ENCODE measurements at places on chromosomes 2 and 18. TPM values are rescaled to one million over a fixed set of nuclear protein-coding genes. Genes with fewer than 3 reads are reported as not detected.

DNA sequence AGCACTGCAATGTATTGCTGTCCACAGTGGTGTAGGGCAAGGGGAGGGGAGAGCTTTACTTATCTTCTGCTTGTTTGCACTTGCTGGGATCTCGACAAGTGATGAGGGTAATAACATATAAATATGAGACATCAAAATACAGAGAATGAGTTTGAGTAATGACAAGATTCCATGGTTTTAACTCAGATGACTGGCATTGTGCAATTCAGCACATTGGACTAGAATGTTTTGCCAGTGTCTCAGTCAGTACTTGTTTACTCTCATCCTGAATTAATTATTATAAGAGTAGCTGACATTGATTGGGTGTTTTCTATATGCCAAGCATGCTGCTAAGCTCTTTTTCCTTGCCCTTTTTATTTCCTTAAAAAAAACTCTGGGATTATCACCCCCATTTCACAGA, 306.7 kb upstream of the MMADHC start:
- no peak for DNase-seq
- H3K27me3 ChIP-seq: no peaks in the 10 kb centered on the region
- H3K4me1 ChIP-seq: no peaks in the 10 kb centered on the region

- H3K36me3 ChIP-seq: peaks cover 2% of the 10 kb centered on the region
- no peak for DNase-seq
- no peak overlapping the region for H3K27ac ChIP-seq
- peaks cover 2% of the 10 kb centered on the region for H3K4me1 ChIP-seq
Observed at GRCh38 chr2:70687461-70687795, 80.6 kb downstream of the ADD2 start.

GRCh38 chr18:10249270-10249669, 205.2 kb upstream of the APCDD1 start:
- H3K4me1 ChIP-seq: no peaks in the 10 kb centered on the region
- H3K4me3 ChIP-seq: no peak overlapping the region

DNA sequence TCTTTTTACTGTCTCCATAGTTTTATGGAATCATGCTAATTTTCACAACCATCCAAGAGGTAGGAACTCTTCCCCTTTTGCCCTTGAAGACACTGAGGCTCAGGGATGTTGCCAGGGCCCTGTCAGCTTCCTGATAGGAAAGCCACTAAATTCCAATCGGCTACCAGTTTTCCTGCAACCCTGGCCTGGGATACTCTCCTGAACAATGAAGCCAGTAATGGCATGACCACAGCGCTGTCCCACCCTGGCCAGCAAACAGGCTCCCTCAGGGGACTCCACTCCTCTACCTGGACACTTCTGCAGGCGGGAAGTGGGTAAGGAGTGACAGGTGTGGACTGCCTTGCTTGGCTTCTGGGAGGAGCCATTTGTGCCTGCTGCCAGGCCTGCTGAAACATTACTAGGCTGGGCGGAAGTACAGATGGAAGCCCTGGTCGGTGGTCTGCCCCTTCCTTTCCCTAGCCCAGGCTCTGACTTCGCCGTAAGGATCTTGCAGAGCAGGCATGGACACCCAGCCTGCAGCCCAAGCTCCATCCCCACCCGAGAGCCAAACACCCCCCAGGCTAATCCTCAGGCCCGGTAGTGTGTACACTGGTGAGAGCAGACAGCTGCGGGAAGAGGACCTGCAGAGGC, 78.8 kb upstream of the SMAD2 start:
- no peaks in the 10 kb centered on the region for H3K36me3 ChIP-seq
- H3K4me1 ChIP-seq: peaks cover 3% of the 10 kb centered on the region
- peaks cover 37% of the 10 kb centered on the region for H3K27me3 ChIP-seq
- DNase-seq: no peak

DNA sequence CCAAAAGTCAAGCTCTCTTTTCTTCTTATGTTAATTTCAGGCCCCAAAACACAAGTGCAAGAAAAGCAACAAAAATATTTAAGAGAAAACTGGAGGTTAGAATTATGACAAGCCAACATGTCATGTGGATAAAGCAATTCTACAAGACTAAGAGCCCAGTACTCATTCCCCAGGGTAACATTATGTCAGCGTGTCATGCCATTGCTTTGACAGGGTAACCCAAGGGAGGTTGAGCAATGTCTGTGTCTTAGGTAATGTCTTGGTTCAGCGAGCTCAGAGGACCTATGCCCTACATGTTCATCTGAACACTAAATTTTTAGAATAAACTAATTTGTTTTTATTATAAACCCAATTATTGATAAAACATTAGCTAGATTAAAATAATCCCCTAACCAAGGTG, 173.2 kb upstream of the ZNF804A start:
- H3K4me3 ChIP-seq: no peak overlapping the region
- no peak for DNase-seq
- no peaks in the 10 kb centered on the region for H3K4me1 ChIP-seq

GRCh38 chr2:235663875-235664274, 170.0 kb downstream of the AGAP1 start:
- H3K27ac ChIP-seq: no peak overlapping the region
- peaks cover 82% of the 10 kb centered on the region for H3K27me3 ChIP-seq
- H3K4me1 ChIP-seq: peaks cover 4% of the 10 kb centered on the region
- H3K36me3 ChIP-seq: no peaks in the 10 kb centered on the region
- H3K4me3 ChIP-seq: no peak overlapping the region
- DNase-seq: no peak

DNA sequence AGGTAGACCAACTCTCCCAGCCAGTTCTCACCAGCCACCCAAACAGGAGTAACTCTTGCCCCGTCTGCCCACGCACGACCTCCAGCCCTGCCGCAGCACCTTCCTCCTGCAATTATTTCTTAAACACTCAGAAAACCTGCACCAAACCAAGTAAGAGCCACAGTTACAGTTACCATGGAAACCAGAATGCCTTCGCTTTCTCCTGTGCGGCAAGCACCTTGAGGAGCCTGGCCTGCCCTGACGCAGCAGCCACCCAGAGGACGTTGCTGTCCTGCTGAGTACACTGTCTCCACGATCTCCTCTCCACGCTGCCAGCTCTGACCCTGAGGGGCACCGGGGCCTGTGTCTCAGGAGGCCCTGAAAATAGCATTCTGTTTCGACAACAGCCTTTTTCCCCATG, 94.3 kb upstream of the SMIM21 start:
- H3K4me3 ChIP-seq: no peak overlapping the region
- no peak for DNase-seq
- H3K4me1 ChIP-seq: no peaks in the 10 kb centered on the region
- H3K27ac ChIP-seq: no peak overlapping the region
- no peaks in the 10 kb centered on the region for H3K36me3 ChIP-seq

GRCh38 chr2:71851094-71851750, 296.4 kb downstream of the CYP26B1 start:
- no peak overlapping the region for H3K4me3 ChIP-seq

GRCh38 chr18:2515908-2516625, 55.2 kb downstream of the METTL4 start:
- no peak overlapping the region for H3K4me3 ChIP-seq
- H3K27me3 ChIP-seq: no peaks in the 10 kb centered on the region

- no peak for DNase-seq
- peak overlapping the region; percentile 96 for H3K4me3 ChIP-seq
- H3K27me3 ChIP-seq: no peaks in the 10 kb centered on the region
- peak overlapping the region; percentile 97 for H3K27ac ChIP-seq
- peaks cover 47% of the 10 kb centered on the region for H3K4me1 ChIP-seq
Observed at GRCh38 chr18:74148543-74149070, 284 bp downstream of the TIMM21 start.

The CNNM3 gene
- 17.3 TPM for total RNA-seq

The UGT1A5 gene
- total RNA-seq: not detected

The EGR4 gene
- total RNA-seq: 0.12 TPM
